ENCODE measurements at places on chromosomes 5 and 9.

- peak; percentile 27 for DNase-seq
These were observed 199.9 kb upstream of the CDKN2B start for GRCh38 chr9:22208846-22209585.

DNA sequence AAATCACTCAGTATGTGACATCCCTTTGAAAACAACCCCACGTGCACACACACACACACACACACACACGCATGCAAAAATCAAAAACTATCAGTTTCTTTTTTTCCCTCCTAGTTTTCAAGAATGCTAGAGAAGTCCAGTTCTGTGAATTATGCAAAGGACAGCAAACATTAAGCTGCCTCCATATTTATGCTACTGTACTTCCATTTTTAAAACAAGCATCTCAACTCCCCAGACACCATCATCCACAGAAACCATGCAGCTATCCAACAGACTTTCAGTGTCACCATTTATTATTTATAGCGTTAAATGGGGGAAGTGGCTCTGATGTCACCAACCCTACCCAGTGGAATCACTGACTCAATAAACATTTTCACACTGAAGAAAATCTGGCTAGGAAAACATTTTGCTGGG lies 1.6 kb downstream of the FBXW11 start:
- no peak for DNase-seq

GRCh38 chr5:38541174-38541725 lies 15.2 kb downstream of the LIFR start:
- DNase-seq, result no peak

DNA sequence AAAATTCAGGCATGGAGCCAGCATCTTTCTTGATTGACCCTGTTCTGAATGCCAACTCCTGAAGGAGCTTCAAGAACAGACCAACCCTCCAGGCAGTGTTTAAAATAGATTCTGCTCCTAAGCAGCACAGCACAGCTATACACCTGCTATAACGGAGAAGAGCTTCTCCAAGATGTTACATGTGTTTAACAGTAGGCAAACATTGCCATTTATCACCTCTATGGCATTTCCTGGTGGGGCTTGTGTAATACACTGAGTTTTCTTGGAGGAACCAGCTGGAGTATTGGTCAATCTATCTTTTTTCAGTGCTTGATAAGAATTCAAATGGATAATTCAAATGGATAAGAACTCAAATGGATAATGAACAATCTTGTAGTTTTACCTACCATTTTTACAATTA lies 615.1 kb downstream of the CDH12 start:
- DNase-seq, result no peak

DNA sequence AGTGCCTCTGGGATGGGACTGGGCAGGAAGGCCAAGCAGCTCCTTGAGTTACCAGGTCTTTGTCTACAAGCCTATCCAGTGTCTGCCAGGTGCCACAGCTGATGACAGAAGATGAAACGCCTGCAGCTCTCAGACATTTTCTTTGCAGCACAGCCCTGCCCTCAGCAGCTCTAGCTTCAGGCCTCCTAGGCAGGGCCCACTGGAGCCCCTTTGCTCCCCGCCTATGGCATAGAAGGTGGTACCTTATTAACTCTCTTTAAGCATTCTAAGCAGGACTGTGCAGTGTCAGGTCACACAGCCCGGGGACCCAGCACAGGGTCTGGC lies 1.3 kb upstream of the SKP1 start:
- no peak for DNase-seq

DNA sequence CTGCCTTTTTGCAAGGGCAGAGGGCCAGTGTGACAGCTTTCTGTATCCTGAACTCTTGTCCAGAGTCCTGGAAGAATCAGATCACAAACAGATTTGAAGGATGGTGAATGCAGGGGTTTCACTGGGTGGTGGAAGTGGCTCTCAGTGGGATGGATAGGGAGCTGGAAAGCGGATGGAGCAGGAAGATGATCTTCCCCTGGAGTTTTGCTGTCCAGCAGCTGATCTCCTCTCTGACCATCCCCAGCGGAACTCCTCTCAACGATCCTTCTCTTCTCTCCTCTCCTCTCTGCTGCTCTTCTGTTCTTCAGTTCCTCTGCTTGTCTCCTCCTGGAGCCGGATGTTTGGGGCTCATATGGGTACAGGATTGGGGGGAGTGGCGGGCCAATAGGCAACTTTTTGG lies 108.3 kb upstream of the HMHB1 start:
- DNase-seq, result no peak

DNA sequence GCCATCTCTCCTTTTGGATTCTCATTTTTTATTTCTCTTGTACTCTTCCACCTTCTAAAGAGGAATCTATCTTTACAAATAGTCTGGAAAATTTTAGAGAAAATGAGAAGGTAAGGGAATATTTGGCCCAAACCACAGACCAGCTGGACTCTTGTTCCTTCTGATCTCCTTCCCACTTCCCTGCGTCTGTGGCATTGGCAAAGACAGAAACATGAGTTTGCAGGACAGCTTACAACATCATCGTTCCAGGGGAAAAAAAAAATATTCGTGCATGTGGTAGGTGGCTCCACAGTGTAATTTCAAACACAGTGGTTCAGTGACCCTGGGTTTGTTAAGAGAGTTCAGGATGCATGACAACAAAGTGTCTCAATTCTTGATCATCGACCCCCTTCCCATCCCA lies 755.0 kb downstream of the DNAH5 start:
- DNase-seq, result no peak

- DNase-seq, result peak; percentile 42
These were observed 278.6 kb downstream of the SPOCK1 start for GRCh38 chr5:137220523-137220927.

DNA sequence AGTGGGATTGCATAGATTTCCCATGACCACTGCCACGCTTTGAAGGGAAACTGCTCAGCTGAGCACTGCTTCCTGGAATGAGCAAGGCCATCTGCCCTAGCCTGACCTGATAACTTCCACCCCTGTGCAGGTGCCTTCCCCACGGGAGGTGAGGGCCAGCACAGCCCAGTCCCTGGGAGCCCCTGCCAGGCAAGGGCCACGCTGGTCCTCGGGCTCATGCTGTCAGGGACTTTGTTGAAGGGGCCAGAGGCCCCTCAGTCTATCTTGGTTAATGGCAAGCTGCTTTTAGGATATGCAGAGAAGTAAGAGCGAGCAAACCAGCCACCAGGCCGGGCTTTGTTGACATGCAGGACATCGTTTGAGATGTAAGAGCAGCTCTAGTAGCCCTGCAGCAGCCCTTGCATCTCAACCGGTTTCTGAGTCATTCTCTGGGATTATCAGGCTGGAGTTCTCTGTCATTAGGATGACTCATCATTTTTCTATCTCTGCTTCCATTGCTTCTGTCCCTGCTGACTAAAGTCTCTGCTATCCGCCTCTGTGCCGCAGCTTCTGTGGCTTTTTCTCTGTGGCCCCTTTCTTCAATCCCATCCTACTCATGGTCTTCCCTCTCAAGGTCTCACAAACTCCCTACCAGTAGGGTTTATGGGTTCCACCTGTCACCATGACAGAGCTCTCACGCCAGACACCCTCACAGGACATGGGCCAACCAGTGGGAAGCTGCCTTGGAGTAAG lies 30.6 kb upstream of the IQGAP2 start:
- DNase-seq, result peak; percentile 68

DNA sequence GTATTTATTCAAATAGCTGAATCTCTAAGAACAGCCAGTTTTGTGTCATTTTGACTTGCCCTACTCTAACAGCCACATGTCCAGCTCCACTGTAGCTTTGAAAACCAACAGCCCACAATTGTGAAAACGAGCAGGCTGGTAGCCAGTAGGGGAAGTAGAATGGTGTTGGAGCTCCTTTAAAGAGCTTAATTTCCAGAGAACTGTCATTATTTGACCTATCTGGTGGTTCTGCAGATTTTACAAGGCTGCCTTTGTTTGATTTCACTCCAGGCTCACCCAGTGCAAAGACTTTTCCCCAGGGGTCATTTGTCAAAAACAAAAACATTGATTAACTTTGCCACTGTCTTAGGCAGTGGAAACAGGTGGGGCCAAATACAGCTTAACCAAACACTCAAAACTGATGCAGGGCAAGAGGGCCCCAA lies 3.2 kb upstream of the PJA2 start:
- DNase-seq, result no peak

- DNase-seq, result no peak
These were observed 61.9 kb downstream of the SNX24 start for GRCh38 chr5:122907276-122907675.

DNA sequence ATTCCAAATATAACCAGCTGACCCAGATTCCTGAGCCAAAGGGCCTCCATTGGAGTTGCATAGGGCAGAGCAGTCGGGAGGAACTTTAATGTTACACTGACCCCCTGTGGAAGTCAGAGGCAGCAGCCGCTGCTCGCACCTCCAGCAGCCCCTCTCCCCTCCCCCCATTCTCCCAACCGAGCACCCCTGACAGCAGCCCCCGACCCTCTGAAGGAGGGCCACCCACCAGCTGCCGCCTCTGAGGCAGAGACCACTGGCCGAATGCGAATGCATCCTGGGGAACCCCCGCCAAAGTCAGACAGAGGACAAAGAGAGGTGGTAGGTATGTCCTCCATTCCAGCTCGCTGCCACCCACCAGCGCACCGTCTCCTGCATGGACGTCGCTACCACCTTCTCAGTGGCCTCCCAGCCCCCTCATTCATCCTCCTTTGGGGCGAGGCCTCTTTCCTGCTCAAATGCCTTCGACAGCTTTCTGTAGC lies 231.0 kb downstream of the CDK5RAP2 start:
- DNase-seq, result peak; percentile 33

DNA sequence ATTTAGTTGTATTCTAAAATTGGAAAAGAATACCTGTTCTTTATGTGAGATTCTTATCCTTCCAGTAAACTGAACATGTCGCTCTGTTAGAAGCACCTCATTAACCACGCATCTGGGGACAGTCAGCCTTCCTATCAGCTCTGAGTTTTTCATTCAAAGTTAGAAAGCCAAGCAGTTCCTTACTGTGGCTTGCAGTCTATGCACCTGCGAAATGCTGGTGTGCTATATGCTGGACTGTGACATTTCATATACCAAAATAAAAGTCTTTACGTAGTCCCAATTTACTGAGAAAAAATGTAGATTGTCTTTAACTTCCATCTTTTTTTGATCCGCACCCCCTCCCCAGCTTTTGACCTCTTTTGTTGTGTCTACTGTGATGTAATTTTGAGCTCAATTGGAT lies 4.3 kb downstream of the ANP32B start:
- DNase-seq, result no peak

- DNase-seq, result no peak
These were observed 49.4 kb downstream of the ROPN1L start for GRCh38 chr5:10490927-10491672.

DNA sequence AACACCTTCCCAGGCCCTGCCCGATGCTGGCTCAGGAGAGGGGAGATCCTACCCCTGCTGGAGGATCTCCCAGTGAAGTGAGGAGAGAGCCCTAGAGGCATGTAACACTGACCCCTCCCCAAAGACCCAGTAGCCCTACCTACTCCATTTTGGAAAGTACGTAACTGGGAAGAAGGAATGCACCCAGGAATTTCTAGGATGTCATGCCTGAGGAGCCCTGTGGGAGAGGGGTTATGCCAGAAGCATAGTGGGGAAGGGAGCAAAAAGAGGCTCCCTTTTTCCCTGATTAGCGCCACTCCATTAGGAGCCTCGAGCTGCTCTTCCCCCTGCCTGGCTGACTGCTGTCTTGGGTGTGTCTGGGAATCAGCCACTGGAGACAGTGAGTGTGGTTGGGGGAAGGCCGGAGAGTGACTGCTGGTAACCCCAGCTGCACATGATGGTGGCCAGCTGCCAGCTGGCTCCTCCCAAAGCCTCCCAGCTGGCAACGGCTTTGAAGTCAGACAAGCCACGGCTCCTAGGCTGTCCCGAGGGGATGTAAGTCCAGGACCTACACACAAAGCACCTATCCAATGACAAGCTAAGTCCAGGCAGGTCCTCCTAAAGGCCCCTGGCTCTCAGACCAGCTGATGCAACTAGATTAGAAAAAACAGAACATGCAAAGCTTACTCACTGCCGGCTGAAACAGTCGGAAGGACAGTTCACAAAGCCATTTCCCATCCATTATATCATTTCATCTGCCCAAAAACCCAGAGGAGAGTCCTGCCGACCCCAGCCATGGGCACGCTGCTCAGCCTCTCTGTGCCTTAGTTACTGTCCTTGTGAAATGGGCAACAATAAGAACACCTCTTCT lies 136.5 kb upstream of the ABCA1 start:
- DNase-seq, result peak; percentile 97

- DNase-seq, result no peak
These were observed 54.1 kb downstream of the GADD45G start for GRCh38 chr9:89658931-89659330.

DNA sequence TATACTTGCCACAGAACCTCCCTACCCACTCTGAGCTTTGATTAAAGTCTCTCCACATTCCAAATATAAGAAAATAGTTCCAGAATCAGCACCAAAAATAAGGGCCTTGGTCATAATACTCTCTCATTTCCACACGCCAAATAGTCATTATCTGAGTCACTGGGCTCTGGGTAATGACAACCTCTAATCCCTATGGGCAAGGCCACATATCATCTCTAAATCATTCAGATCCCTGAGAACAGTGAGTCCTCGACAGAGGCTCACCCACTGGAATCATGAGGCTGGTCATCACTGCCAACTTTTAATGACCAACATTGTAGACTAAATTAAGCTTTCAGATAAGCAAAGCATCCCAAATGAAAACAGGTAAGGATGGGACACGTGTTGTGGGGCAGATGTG lies 28.1 kb downstream of the FAM114A2 start:
- no peak for DNase-seq

GRCh38 chr9:92911511-92912475 lies 34.0 kb upstream of the ZNF484 start:
- DNase-seq, result no peak

DNA sequence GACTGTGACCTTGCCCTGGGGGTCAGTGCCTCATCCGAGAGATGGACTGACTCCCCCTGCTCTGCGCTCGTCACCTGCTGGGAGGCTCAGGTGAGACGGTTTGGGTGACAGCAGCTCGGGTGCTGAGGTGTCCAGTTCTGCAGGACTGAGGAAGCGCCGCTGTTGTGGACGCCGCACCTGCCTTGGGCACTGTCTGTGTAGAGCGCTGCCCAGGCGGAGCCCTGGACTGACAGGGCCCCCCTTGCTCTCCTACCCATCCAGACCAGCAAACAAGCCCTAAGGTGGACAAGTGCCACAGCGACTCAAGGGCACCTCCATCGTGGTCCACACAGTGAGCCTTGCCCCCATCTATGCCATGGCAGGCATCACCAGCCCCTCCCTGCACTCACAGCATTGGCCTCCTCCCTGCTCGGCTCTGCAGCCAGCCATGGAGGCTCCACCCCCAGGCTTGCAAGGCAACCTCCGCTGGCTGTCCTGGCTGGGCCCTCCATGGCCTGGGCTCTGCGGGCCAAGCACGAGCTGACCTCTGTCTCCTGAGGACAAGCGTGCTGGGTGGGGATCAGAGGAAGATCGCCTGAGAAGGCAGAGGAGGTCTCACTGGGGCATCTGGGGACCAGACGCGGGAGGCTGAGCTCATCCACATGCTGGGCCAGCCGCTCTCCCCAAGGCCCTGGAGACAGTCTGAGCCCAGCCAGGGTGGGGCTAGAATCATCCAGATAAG lies 87.1 kb upstream of the COL5A1 start:
- DNase-seq, result no peak
